ENCODE measurements at places on chromosomes 12 and 14. TPM values are rescaled to one million over a fixed set of nuclear protein-coding genes. Genes with fewer than 3 reads are reported as not detected.

- no peak overlapping the region for H3K27ac ChIP-seq
- H3K4me3 ChIP-seq = no peak overlapping the region
- H3K4me1 ChIP-seq = no peaks in the 10 kb centered on the region
- H3K36me3 ChIP-seq = no peaks in the 10 kb centered on the region
These were observed 43.0 kb downstream of the PPP4R4 start for GRCh38 chr14:94217116-94217515.

- no peaks in the 10 kb centered on the region for H3K36me3 ChIP-seq
- H3K27ac ChIP-seq = no peak overlapping the region
- H3K27me3 ChIP-seq = no peaks in the 10 kb centered on the region
- H3K4me1 ChIP-seq = no peaks in the 10 kb centered on the region
- H3K4me3 ChIP-seq = no peak overlapping the region
- DNase-seq = no peak
These were observed 9.1 kb downstream of the HEATR5A start for GRCh38 chr14:31411218-31411727.

DNA sequence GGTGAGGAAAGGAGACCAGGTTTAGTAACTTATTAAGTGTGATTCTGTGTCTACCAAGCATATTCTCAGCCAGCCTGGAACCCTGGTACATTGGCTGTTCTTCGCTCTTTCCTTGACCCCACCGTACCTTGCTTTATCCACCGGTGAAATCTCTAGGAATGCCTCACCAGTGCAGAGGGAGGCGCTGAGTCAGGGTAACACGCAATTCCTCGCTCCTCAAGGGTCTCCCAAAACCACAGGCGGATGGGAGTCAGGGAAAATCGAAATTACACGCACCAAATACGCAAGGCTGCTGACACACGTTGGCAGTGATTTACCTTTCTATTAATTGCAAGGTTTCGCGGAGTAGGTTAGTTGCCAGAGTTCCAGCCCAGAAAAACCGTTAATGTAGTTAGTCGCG lies 845 bp downstream of the L3HYPDH start:
- H3K4me1 ChIP-seq = peaks cover 28% of the 10 kb centered on the region
- no peaks in the 10 kb centered on the region for H3K36me3 ChIP-seq
- no peak for DNase-seq
- H3K4me3 ChIP-seq = peak overlapping the region; percentile 83

DNA sequence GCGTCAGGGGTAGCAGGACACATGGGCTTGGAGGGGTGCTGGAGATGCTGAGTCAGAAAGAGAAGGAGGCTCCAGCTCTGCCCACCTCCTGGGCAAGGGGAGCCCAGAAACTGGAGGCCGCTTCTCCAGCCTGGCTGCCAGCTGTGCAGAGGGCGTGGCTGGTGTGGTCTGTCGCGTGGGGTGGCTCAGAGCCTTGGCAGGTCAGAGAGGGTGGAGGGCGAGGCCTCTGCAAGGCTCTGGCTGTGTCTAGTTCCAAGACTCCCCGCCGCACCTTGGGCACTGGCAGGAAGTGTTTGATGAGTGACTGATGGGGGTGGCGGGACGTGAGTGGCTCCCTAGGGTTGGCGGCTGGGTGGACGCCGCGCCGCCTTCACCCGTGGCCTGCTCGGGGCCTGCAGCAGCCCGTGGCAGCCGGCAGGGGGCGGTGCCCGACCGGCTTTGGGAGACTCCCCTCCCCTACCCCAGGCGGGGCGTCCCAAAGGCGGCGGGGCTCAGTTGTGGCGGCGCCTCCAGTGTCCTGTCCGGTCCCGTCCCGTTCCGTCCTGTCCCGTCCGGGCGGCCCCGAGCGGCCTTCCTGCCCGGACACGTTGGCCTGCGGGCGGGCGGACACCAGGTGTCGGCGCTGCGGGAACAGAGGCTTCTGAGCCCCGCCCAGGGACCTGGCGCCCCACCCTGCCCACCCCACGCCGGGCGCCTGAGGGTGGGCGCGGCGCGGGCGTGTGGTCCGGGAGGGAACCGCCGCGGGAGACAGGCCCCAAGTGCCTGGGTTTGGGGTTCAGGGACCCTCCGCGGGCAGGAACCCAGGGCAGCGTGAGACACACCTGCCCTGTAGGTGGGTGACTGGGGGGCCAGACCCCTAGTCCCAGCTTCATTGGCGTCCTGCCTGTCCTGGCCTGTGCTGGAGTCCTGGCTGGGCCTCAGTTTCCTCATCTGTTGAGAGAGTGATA lies 39.7 kb downstream of the KRT80 start:
- no peak overlapping the region for H3K4me3 ChIP-seq
- no peaks in the 10 kb centered on the region for H3K36me3 ChIP-seq
- peaks cover 18% of the 10 kb centered on the region for H3K4me1 ChIP-seq
- H3K27ac ChIP-seq = no peak overlapping the region

- H3K36me3 ChIP-seq = no peaks in the 10 kb centered on the region
- H3K4me3 ChIP-seq = no peak overlapping the region
- no peak for DNase-seq
- no peaks in the 10 kb centered on the region for H3K27me3 ChIP-seq
- peaks cover 10% of the 10 kb centered on the region for H3K4me1 ChIP-seq
These were observed 38.4 kb downstream of the IFNG start for GRCh38 chr12:68121143-68121542.

DNA sequence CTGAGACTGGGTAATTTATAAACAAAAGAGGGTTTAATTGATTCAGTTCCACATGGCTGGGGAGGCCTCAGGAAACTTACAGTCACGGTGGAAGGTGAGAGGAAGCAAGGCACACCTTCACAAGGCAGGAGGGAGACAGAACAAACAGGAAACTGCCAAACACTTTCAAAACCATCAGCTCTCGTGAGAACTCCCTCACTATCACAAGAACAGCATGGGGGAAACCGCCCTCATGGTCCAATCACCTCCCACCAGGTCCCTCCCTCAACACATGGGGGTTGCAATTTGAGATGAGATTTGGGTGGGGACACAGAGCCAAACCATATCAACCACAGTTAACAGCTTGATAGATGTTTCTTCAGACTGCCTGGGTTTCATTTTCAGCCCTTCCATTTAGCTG lies 6.2 kb upstream of the GNPNAT1 start:
- H3K4me3 ChIP-seq = no peak overlapping the region
- peaks cover 3% of the 10 kb centered on the region for H3K27me3 ChIP-seq
- DNase-seq = no peak
- no peaks in the 10 kb centered on the region for H3K4me1 ChIP-seq
- H3K36me3 ChIP-seq = no peaks in the 10 kb centered on the region

DNA sequence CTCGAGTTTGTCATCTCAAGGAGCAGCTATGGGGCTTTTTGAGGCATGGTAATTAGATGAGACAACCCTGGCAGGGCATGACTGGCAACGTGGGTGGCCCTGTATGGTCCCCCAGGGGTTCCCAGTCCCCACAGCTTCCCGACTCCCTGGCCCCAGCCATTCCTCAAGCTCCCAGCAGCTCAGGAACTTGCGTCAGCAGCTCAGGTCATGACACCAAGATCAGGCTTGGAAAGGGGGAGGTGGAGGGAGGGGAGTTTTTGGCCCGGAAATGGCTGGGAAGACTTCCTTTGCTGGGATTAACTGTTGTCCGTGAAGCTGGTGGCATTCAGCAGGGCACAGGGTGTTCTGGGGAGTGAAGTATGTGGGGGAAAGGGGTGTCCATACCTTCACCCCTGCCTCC lies 10.4 kb upstream of the NRIP2 start:
- H3K36me3 ChIP-seq = peaks cover 35% of the 10 kb centered on the region
- DNase-seq = no peak
- H3K4me1 ChIP-seq = no peaks in the 10 kb centered on the region
- no peak overlapping the region for H3K4me3 ChIP-seq

- H3K27me3 ChIP-seq = peaks cover 40% of the 10 kb centered on the region
- H3K36me3 ChIP-seq = no peaks in the 10 kb centered on the region
- peak overlapping the region; percentile 49 for H3K4me3 ChIP-seq
- peaks cover 14% of the 10 kb centered on the region for H3K4me1 ChIP-seq
These were observed 752 bp downstream of the PRICKLE1 start for GRCh38 chr12:42588524-42589464.

The CALCOCO1 gene
- total RNA-seq = 161 TPM

The CMA1 gene
- not detected for total RNA-seq

The WASHC4 gene
- 45.8 TPM for total RNA-seq

The SLC5A8 gene
- not detected for total RNA-seq

Measured in T-cell (primary cell).